Iris pigment epithelial cell (primary cell): ENCODE measurements at places on chromosomes 6 and 20.

DNA sequence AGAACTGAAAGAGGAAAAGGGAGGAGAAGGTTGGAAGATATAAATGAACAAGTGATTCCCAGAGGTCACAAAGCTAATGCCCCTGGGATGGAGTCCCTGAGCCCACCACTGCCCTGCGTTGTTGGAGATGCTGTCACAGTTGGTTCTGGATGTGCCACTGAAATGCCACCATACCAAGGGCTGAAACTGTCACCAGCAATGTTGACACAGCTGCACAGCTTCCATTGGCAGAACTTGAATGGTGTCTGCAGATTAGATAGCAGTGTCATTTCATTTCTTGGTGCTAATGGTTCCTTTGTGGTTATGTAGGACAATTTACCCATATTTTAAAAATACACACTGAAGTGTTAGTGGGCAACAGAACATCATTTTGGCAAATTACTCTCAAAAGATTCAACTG is 120.7 kb downstream of the TBXT start:
- DNase-seq: no peak

DNA sequence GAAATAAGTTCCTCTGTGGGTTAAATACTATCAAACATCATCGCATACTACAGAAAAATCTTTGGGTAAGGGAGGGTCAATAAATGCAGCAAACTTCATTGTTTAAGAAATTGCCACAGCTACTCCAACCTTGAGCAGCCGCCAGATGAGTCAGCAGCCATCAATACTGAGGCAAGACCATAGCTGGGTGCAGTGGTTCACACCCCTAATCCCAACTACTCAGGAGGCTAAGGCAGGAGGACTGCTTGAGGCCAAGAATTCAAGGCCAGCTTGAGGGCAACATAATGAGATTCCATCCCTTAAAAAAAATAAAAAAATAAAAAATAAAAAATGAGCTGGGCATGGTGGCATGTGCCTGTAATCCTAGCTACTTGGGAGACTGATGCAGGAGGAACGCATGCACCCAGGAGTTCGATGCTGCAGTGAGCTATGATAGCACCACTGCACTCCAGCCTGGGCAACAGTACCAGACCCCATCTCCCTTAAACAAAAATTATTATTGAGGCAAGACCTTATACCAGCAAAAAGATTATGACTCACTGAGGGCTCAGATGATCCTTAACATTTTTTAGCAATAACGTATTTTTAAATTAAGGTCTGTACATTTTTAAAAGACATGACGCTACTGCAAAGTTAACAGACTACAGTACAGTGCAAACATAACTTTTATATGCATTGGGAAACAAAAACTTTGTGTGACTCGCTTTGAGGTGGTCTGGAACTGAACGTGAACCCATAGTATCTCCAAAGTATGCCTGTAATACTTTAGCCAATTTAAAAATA is 8.8 kb downstream of the SRPK1 start:
- DNase-seq: peak; percentile 82

- no peak for DNase-seq
Measured at GRCh38 chr20:53048387-53048786, 76.2 kb downstream of the TSHZ2 start.

- no peak for DNase-seq
Measured at GRCh38 chr6:56146086-56146485, 101.3 kb downstream of the COL21A1 start.

DNA sequence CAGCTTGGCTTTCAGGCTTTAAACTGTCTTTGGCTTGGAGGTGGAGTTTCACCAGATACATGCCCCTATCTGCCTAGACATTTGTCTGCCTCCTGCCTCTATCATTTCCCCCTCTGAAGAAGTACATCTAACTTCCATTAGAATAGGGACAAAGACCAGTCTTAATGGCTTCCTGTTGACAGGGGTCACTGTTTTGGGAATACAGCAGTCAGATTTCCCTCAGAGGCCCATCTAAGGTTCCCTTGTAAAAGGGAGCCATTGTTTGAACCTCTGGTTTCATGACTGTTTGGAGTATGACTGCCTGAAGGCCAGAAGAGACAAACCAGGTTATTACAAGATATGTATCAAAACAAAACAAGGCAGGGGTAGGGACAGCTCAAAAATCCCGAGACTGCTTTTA is 665.7 kb upstream of the GJE1 start:
- DNase-seq: no peak

DNA sequence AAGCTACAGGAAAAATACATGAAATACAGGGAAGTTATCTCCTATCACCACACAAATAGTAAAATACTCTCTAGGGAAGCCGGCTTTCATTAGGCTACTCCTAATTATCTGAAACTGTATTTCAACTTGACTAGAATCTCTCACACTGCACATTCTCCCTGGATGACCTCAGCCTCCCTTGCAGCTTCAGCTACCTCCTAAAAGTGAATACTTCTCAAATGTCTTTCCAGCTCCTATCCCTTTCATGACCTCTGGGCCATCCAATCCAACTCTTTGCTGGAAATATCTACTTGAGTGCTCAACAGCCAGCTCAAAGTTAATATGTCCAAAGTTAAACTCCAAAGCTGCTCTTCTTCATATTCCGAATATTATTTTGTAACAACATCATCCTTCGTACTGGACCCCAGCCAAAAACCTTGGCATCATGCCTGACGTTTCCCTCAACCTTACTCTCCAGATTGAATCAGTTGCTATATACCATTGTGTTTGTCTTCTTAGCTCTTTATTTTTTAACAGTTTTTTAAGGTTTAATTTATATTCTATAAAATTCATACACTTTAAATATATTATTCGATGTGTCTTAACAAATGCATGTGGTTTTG is 29.4 kb upstream of the KIF6 start:
- DNase-seq: no peak

DNA sequence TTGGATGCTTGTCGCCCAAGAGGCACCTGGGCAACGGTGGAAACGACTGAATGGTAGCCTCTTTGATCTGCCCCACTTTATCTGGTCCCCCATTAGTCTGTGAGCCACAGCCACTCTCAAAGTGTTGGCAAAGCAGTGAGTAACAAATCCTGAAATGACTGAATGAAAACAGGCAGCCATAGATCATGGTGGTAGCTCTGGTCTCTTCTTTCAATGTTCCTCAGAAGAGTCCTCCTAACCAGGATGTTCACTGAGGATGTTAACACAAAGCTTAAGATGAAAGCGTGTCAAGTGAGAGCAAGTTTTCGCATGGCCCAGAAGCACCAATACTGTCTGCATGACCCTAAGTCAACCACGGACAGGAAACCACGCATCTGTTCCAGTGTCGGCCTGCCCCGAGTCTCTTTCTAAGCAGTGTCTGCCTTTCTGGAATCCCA is 107.3 kb downstream of the IRF4 start:
- DNase-seq: peak; percentile 72

- peak; percentile 73 for DNase-seq
Measured at GRCh38 chr20:41223112-41223511, 85.8 kb downstream of the PLCG1 start.

DNA sequence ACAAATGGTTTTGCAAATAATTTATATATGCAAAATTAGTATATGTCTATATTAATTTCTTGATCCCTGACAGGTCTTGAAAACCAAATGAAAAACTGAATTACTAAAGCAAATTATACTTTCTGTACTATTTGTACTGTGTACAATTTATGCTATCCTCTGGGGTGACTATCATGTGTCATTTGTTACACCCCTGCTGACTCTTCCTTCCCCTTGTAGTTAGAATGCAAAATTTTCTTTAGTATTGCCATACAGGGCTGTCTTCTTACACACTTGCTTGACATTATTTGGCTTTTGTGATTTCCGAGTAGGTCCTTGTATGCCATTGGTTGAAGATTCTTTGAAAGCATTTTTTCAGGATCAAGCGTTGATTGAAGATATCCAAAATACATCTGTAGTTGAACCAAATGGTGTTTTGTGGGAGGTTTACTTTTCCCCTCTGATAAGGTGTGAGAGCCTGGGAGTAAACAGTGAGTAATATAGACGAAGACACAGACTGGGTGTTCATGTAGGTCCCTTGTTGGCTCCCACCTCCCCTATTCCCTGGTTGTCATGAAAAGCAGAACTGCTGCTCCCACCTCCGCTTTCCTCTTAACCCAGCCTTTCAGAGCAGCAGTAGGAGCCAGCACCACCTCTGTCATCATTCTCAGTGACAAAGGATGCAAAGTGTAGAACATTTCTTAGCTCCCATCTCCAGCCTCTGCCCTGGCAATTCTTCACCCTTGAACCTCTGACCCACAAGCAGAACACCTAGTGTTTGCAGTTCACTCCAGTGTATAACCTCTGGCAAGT is 29.0 kb downstream of the NCOA7 start:
- DNase-seq: no peak

GRCh38 chr6:56642366-56643261 is at the start of gene DST:
DST (minus strand) TSS chr6:56642889.
- peak; percentile 95 for DNase-seq
